Right hindlimb (tissue), 1 donor: ENCODE measurements at places on chromosomes 3 and 15.
A peak's percentile ranks its signal among the peaks of the same experiment; 100 is the strongest.

DNA sequence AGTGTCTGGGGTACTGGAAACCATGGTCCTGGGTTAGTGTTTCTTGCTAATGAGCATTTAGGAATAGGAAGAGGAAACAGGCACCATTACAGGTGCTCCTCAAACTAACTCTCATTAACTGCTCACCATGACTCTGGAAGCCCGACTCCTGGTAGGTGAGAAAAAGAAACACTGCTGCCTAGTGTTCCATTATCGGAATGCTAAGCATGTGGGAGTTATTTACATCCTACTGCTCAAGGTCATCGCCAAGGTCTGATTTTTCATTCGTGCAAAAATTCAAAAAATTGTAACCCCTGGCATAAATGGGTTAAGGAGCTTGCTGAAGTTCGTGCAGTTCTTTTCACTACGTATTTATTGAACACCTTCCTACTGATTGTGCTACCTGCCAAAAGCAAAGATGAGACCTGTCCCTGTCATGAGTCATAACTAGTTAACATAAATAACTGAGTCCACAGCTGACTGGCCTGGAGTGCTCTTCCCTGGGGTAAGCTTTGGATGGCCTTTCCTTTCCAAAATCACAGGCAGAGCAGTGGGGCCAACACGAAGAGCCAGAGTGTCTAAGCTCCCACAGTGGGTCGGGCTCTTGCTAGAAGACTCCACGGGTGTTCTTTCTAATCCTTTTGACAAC, 22.7 kb upstream of the PAQR5 start:
- DNase-seq = no peak

DNA sequence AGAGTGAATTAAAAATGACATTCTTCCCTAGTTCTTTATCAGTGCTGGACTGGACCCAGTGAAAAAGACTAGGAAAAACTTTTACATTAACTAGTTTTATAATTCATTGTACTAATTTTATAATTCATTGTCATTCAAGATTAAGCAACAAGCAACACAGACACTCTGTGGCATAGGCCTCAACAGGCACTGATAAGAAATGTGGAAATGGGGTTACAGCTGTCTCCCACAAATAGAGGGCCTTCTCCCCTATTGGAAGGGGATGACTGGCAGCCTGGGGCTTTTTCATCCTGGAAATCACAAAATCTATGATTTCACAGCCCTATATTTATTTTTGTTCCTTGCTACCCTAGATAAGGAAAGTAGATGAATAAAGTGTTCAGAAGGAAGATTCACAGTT, 370.6 kb downstream of the GBE1 start:
- no peak for DNase-seq

DNA sequence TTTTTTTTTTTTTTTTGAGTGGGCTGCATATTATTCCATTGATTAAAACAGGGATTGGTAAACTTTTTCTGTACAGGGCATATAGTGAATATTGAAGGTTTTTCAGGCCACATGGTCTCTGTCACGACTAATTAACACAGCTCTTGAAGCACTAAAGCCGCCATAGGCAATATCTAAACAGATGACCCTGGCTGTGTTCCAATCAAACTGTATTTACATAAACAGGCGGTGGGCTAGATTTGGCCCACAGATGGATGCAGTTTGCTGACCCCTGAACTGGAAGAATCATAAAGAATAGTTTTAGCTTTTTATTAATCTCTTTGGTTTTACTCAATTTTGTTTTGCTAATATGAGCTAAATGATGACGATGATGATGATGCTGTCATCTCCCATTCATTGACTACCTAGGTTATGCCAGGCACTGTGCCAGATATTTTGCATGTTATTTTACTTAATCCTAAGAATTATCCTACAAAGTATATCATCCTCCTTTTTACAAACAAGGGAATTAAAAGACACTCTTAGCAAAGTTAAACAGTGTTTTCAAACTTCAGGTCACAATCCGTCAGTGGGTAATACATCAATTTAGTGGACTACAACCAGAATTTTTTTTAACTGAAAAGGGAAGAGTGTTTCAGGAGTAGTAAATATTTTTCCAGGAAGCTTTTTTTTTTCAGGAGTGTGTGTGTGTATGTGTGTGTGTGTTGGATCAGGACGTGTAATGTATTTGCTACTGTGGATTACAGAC, 54.3 kb downstream of the LMCD1 start:
- no peak for DNase-seq

DNA sequence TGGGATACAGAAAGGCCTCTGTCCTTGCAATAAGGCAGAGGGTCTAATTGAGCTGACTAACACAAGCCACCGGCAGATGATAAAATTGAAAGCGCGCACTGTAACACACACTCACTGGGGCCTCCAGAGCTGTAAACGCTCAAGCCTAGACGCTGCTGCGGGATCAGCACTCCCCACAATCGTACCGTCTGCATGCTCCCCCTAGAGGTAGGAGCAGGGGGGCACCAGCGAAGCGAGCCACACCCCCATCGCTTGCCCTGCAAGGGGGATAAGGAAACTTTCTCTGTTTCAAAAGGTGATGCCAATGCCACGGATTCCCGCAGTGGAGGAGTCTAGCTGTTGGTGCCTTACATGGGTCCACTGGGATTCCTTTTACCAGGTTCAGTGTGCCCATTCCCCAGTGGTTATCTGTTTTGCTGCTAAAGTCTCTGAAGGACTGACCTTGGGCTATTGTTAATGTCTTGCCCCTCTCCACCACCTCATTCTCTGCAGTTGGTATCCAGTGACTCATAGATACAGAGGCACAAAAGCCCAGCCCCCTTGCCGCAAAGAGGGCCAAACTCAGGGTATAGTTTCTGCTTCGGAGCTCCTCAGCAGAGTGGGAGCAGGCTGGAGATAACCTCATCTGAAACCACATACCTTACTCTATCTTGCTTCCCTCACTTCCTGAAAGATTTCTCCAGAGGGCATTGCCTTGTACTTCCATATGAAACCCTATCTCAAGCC, 139.3 kb upstream of the KBTBD8 start:
- DNase-seq = no peak

GRCh38 chr15:45644437-45644836, 9.6 kb downstream of the SQOR start:
- no peak for DNase-seq

GRCh38 chr3:52979190-52979983, 66.5 kb downstream of the SFMBT1 start:
- no peak for DNase-seq

DNA sequence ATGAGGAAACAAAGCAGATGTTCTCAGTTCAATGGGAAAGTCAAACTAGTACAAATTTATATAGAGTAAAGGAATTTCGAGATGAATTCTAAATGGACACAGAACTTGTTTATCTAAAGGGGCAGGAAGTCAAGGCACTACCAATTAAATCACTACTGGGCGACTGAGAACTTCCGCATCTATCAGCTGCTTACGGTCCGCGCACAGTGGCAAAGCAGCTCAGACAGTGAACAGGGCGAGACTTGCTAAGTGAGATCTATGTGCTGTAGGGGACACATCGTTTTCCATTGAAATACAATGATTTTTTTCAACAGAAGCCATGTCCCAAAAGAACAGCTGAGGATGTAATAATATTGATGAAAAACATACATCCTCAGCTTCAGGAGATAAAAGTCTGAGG, 105.0 kb downstream of the CHRNA7 start:
- DNase-seq = no peak

- peak; percentile 79 for DNase-seq
These were observed 2.1 kb downstream of the IDH2 start for GRCh38 chr15:90099868-90100831.

DNA sequence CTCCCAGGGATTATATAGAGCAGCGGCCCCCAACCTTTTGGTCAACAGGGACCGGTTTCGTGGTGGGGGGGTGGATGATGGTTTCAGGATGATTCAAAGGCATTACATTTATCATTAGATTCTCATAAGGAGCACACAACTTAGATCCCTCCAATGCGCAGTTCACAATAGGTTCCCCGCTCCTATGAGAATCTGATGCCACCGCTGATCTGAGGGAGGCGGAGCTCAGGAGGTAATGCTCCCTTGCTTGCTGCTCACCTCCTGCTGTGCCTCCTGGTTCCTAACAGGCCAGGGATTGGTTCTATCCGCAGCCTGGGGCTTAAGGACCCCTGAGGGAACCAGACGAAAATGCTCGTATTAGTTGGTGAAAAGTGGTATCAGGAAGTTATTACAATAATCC, 1.3 kb upstream of the HACD2 start:
- peak; percentile 45 for DNase-seq

GRCh38 chr3:189171707-189172106, at the start of gene TPRG1:
TSS of gene TPRG1 (plus strand) at chr3:189171971. CDS start at chr3:189207385, 35,414 bp downstream.
- no peak for DNase-seq

- no peak for DNase-seq
These were observed at the start of gene GPR62 for GRCh38 chr3:51955175-51955892. TSS of gene GPR62 (plus strand) at chr3:51955381. CDS start at chr3:51955653, 272 bp downstream.

DNA sequence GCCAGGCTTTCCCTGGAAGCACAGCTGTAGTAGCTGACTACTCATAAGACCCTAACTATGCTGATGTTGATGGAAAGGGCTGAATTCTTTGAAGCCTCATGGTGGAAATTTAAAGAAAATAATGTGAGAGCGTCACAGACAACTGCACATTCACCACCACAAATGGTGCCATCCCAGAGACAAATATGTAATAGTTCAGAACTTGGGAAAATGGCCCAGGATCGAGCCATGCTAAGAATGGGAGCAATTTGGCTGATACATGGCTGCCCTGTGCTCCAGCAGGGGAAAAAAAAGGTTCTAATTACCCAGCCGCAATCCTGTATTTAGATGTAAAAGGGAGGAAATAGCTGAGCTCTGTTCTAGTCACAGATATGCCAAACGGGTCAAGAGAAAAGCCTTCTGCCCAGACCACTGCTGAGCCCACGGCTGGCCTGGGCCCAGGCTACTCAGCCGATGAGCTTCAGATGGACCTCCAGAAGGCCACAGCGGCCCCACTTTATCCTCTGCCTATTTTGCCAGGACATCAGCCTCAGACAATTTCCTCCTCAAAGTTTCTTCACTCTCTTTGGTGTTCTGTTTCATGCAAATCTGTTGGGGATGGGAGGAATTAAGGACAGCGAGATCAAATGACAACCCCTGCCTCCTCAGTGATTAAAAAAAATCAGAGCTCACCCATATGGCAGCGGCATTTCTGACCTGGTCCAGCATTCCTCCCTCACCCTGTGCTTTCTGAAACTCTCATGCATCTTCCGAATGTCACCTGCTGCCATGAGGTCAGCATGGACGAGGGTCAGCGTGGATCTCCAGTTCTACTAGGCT, 54.5 kb upstream of the MEX3B start:
- no peak for DNase-seq

GRCh38 chr15:48427479-48427878, 96.2 kb downstream of the DUT start:
- DNase-seq = no peak

GRCh38 chr15:60496853-60497252, 17.9 kb upstream of the ICE2 start:
- DNase-seq = no peak

DNA sequence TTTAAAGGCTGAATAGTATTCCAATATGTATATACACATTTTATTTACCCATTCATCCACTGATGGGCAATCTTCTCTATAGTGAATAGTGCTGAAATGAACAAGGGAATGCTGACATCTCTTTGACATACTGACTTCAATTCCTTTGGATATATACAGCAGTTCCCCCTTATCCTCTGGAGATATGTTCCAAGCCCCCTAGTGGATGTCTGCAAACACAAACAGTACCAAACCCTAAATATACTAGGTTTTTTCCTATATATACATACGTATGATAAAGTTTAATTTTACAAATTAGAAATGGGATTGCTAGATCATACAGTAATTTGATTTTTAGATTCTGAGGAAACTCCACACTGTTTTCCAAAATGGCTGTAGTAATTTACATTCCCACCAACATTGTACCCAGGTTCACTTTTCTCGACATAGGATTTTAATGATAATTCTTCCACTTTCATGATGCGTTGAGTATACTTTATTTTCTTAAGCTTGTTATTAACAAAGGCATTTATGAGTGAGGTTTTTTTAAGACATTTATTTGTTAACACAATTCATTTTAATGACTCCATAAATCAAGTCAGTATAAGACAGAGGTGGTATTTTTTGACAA, 38.2 kb downstream of the VPS13C start:
- DNase-seq = no peak

GRCh38 chr3:27127879-27128278, 241.3 kb downstream of the NEK10 start:
- DNase-seq = no peak

GRCh38 chr3:13966302-13966701, 86.4 kb upstream of the WNT7A start:
- no peak for DNase-seq

- no peak for DNase-seq
These were observed 54.4 kb downstream of the ANXA2 start for GRCh38 chr15:60343221-60343970.

- DNase-seq = no peak
These were observed 66.3 kb upstream of the LRTM1 start for GRCh38 chr3:54994111-54994513.

- DNase-seq = no peak
These were observed 76.5 kb downstream of the CD200R1L start for GRCh38 chr3:112770032-112770626.

- no peak for DNase-seq
These were observed 362.8 kb upstream of the RGMA start for GRCh38 chr15:93451822-93452221.

DNA sequence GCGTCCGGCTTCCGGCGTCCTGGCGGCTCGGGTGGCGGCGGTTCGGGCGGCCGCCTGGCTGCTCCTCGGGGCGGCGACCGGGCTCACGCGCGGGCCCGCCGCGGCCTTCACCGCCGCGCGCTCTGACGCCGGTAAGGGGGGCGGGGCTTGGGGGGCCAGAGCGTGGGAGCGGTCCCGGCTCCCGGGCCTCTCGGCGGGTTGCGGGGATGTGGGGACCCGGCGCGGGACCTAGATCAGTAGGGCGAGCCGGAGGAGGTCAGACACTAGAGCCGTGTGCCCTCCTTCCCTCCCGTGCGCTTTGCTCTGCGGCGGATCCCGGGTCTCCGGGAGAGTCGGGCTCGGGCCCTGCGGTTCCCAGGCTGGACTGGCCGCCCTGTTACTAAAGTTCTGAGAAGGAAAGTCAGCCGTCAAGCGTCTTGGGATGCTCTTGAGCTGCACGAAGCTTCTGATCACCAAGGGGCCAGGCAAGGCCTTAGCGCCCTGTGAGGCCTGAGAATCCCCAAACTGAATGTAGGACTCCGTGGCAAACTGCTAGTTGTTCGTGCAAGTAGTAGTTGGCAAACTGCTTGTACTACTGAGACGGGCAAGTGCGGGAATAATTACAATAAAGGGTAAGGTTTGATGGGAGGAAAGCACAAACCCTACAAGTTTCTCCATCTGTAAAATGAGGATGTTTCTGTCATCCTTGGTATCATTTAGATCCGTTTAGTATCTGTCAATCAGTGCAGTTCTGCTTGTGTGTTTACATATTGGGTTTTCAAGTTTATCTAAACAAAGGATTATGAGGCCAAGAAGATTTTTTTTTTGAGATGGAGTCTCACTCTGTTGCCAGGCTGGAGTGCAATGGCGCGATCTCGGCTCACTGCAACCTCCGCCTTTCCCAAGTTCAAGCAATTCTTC, 587 bp downstream of the PIGX start:
- peak; percentile 85 for DNase-seq

DNA sequence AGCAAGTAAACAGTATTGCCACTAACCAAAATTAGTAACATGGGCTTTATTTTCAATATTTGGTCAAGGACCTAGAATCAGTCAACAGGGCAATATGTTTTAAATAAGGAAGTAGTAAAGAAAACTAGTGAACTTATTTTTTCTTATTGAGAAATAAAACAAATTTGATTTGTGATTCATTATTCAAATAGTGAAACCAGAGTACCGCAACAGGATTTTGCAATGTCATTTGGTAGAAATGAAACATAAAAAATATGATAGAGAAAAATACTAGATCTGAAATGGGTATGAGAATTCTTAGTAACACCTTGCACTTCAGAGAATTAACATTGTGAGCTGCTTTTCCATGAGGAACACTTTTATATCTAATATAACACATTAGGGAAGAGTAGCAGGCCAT, 291.8 kb upstream of the GBE1 start:
- DNase-seq = no peak
